ENCODE measurements at places on chromosomes 16 and 17.

GRCh38 chr16:4654011-4654963 is 29.7 kb downstream of the MGRN1 start:
- no peak for DNase-seq

GRCh38 chr17:33651686-33652085 is 358.6 kb upstream of the ASIC2 start:
- DNase-seq = no peak

GRCh38 chr16:76371441-76371840 is 94.2 kb downstream of the CNTNAP4 start:
- no peak for DNase-seq

GRCh38 chr16:23539984-23540816 is 16.9 kb downstream of the EARS2 start:
- no peak for DNase-seq

- no peak for DNase-seq
Observed at GRCh38 chr16:11533588-11533987, 53.1 kb downstream of the LITAF start.

GRCh38 chr16:85674828-85675227 is 13.9 kb downstream of the GINS2 start:
- no peak for DNase-seq

- DNase-seq = no peak
Observed at GRCh38 chr17:28982131-28982793, 23.6 kb downstream of the SEZ6 start.

GRCh38 chr16:56303066-56303715 is 111.9 kb downstream of the GNAO1 start:
- DNase-seq = no peak

- no peak for DNase-seq
Observed at GRCh38 chr17:43350888-43351361, 47.9 kb upstream of the ARL4D start.

DNA sequence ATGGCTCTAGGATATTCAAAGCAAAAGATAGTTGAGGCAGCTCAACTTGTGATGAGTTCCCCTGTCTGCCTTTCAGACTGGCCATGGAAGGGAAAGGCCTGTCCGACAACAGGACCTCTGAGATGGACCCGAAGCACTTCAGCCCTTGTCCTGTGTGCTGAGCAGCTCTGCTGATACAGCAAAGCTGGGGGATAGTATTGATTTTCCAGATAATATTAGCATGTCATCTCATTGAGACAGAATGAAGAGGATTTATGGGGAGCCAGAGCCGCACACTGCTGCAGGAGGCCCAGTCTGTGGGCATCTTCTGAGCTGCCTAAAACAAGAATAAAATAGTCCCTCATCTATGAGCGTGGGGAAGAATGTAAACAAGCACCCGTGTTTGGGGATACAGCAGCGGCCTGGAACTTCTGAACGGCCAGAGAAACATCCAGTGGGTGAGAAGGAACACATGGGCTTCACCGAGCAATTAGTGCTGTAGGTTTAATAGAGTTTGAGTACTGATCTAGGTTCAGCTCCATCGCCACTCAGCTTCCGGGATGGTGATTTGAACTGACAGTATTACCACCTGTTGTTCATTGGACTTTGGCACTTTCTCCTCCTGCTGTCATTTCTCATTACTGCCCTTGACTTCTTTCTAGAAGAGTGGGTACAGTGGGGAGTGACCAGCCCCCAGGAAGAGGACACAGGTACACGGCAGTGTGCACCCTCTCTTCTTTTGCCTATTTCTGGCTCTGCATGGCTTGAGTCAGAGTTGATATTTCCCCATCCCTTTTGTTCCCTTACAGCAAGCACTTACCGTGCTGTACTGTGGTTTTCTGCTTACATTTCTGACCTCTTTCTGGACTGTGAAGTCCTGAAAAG is 96.5 kb upstream of the TBX2 start:
- DNase-seq = no peak

DNA sequence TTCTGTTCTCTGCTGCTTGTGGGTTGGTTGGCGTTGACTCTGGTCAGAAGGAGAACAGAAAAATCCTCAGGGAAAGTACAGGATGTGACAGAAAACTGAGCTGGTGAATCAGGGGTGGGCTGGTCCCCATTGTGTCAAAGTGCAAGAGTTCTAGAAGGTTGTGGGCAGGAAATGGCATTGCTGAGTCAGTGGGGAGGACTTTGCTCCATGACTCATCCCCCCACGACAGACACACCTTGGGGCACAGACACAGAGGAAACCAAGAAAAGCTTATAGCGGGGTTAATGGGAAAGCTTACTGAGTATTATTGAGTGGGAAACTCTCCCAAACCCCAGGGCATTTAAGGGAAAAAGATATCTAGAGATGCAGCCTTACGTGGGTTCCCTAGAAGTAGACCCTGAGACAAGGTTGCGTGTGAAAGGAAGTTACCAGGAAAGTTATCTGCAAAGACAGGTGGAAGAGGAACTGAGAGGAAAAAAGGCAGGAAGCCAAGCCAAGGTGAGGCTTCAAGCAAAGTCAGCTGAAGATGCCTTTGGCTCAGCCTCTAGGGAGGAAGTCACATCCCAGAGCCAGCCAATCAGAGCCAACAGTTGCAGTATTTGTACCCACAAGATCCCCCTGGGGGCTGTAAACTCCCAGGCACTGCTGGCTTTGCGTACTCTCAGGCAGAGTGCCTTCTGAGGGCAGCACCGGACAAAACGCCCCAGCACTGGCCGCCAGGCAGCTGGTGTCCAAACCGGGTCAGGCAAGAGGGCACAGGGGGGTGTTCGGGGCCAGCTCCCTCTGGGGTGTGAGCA is 86.4 kb downstream of the FOXL1 start:
- peak; percentile 39 for DNase-seq

GRCh38 chr17:28317966-28318758 is 838 bp upstream of the TMEM97 start:
- DNase-seq = no peak

DNA sequence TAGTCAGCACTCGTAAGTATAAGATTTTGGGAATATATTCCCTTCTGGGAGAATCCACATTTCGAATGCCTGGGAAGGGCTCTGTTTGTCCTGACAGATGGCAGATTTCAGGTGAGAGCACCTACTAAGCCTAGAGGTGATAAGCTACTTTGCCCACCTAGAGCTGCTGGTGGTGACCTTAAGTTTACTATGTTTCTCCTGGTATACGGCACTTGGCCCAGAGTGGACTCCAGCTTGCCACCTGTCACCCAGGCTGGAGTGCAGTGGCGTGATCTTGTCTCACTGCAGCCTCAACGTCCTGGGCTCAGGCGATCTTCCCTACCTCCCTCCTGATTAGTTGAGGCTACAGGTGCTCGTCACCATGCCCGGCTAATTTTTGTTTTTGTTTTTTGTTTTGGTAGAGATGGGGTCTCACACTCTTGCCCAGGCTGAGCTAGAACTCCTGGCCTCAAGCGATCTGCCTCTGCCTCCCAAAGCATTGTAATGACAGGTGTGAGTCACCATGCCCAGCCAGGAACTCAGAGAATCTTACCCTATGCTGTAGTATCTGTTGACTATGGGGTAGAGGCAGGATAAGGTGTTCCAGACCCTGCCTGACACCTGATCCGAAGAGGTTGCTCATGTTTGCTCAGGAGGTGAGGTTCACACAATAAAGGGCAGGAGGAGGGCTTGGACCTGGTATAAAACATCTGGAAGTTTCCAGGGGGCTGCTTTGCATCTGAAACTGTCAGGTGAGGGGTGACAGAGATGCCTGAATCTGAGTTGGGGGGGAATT is at the start of gene ZG16:
Gene ZG16 (plus strand): TSS at position 681 of the 775 bp plus-strand sequence. CDS start 1,011 bp downstream, outside the sequence.
- DNase-seq = no peak

- DNase-seq = no peak
Observed at GRCh38 chr17:17015230-17015629, 27.0 kb upstream of the MPRIP start.

DNA sequence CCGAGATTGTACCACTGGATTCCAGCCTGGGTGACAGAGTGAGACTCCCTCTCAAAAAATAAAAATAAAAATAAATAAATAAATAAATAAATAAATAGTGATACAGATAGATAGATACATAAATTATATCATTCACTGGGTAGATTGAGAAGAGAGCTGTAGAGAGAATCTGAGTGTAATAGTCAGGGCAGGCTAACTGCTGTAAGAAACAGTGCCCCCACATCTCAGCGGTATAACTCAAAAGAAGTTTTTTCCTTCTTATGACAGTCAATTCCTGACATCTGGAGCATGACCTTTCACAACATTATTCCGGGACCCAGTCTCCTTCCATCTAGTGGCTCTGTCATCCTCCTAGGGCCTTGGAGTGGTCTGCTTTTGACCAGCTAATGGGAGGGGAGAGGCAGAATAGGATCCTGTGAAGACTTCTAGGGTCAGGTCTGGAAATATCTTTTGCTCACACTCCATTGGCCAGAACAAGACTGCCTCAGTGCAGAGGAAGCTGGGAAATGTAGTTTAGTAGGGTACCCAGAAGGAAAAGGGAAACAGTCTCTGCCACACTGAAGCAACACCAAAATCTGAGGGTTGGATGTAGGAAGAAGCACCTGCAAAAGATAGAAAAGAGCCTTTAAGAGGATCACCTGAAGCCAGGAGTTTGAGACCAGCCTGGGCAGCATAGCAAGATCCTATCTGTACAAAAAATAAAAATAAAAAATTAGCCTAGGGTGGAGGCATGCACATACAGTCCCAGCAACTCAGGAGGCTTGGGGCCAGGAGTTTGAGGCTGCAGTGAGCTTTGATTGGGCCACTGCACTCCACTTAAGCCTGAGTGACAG is 3.0 kb upstream of the QPRT start:
- no peak for DNase-seq

GRCh38 chr17:45098869-45099616 is 33.3 kb downstream of the PLCD3 start:
- DNase-seq = peak; percentile 75

GRCh38 chr17:77526259-77526711 is 385.5 kb downstream of the SEC14L1 start:
- DNase-seq = no peak

DNA sequence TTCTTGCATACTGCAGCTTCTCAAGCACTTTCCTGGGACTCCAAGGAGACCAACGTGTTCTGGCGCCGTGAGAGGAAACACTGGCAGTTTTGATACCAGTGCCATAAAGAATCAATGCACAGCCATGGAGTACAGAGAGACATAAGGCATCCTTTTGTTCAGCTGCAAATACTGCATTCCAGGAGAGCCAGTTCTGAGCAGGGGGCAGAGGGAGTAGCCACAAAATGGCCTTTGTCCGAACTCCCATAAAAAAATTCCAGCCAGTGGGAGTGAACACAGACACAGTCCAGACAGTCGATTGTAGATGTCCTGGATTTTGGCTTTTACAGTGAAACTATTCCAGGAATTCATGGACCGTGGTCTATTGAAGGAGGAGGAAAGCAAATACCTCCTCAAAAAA is 36.2 kb upstream of the TEKT3 start:
- no peak for DNase-seq

DNA sequence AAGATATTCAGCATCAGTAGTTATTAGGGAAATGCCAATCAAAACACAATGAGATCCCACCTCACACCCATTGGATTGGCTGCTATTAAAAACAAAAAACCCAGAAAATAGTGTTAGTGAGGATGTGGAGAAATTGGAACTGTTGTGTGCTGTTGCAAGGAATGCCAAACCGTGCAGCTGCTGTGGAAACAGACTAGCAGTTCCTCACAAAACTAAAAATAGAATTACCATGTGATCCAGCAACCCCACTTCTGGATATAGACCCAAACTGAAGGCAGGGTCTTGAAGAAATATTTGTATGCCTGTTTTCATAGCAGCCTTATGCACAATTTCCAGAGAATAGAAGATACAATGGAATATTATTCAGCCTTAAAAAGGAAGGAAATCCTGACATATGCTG is 46.0 kb downstream of the FOXK2 start:
- DNase-seq = no peak

DNA sequence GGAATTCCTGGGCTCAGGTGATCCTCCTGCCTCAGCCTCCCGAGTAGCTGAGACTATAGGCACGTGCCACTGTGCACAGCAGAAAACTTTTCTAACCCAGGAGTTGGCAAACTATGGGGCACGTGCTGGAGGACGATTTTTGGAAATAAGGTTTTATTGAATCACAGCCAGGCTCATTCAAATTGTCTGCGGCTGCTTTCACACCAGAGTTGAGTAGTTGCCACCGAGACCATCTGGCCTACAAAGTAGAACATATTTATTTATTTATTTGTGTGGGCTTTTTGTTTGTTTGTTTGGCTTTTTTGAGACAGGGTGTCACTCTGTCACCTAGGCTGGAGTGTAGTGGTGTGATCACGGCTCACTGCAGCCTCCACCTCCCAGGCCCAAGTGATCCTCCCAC is 7.4 kb upstream of the PGS1 start:
- no peak for DNase-seq

GRCh38 chr17:40122999-40123810 is 1.4 kb downstream of the MSL1 start:
- DNase-seq = no peak

DNA sequence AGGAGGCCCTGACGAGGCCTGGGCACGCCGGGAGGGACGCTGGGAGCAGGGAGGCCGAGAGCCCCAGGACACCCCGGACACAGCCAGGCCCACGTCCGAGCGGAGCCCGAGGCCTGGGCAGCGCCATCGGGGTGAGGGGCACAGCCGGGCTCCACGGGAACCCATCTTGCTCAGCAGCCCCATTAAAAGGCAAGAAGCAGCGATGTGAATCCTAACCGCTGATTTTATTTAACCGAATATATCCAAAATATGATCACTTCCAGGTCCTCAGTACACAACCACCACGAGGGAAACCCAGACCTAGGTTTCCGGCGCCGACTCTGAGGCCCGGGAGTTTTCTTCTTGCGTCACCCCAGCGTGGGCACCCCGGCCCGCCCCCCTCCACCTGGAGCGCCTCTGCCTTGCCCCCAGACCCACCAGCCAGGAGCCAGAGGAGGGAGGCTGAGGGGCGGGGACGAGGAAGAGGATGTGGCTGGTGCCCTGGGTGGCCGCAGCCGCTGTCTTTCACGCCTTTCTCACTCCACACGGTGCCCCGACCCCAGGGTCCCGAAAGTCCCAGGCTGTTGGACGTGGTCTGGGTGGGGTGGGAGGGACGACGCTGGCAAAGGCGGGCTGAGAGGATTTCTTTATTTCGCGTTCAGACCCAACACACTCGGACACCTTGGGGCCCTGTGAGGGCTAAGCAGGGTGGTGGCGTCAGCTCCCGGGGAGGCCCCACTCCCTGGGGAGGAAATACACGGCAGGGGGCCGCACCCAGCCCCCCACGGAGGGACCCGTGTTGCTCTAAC is 568 bp upstream of the CCDC154 start:
- DNase-seq = no peak

DNA sequence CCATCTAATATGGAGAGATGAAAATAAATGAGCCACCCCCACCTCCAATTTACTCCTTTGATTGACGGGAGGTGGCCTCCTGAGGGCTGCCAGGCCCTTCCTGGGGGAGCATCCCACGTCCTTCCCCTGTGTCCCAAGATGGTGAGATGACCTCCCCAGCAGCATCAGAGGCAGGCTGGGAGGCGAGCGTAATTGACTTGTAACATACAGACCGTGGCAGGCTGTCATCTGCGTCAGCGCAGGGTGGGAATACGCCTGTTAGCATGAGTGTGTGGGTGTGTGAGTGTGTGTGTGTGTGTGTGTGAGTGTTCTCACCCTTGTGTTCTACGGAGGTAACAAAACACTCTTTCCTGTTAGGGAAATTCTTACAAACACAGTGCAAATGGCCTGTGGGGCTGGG is 156.9 kb upstream of the CIBAR2 start:
- DNase-seq = no peak

GRCh38 chr16:85152414-85153030 is 40.2 kb upstream of the CIBAR2 start:
- DNase-seq = no peak

GRCh38 chr17:27438348-27438998 is 17.8 kb upstream of the KSR1 start:
- DNase-seq = no peak

Data from activated CD4-positive, alpha-beta T cell treated with anti-CD3 and anti-CD28 coated beads for 24 hours (primary cell).